ENCODE measurements at places on chromosomes 13 and 19.

DNA sequence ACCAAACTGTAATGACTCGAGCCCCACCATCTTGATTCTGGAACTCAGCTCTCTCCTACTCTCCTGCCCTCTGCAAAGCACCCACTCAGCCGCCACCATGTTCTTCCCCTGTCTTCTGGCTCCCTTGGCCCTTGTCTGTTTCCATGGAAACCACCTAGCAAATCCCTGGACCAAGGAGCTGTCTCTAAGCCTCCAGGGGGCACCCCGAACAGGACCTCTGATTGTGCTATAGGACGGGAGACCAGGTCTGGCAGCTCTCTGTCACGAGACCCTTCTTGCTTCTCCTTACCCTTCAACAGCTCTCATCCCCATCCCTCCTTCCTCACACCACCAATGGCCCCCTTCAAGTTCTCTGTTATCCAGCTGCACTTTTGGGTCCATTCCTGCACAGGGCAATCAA lies 277.7 kb upstream of the ZNF507 start:
- no peak for DNase-seq

- DNase-seq: no peak
These were observed 2.3 kb downstream of the SIN3B start for GRCh38 chr19:16831531-16831930.

GRCh38 chr13:31631071-31631470 lies 108.3 kb upstream of the RXFP2 start:
- no peak for DNase-seq

GRCh38 chr13:104984296-104984818 lies 1551.1 kb downstream of the EFNB2 start:
- DNase-seq: peak; percentile 43

- no peak for DNase-seq
These were observed 71.7 kb upstream of the VSTM2B start for GRCh38 chr19:29454109-29454508.

- DNase-seq: no peak
These were observed 31.2 kb downstream of the ZNF536 start for GRCh38 chr19:30403203-30403985.

DNA sequence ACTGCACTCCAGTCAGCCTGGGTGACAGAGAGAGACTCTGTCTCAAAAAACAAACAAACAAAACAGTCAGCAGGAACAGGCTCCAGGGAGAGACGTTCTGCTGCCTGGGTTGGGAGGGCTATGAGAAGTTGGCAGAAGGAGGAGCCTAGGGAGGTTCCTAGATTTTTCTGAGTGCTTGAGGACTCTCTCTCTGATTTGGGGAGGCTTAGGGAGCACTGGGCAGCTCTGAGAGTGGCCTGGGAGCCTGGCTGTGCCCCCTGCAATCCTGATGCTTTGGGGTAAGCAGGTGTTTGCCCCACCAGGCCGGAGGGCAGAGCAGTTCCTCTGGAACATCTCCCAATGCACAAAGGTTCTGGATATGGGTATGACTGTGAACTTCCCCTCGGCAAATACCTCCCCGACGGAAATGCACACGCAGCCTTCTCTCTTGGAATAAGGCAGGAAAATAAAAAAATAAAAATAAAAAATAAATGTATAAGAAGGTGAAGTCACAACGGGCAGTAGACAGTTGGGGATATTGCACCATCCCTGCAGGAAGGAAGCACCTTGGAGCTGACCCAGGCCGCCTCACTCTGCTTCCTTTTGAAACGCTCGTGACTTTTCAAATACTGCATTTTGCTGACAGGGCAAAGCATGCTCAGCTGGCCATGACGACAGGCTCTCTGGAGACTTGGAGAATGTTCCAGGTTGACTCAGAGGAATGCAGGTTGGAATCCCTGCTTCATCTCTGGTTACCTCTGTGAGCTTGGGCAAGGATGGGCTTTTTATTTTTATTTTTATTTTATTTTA lies 26.5 kb upstream of the HOMER3 start:
- DNase-seq: no peak

DNA sequence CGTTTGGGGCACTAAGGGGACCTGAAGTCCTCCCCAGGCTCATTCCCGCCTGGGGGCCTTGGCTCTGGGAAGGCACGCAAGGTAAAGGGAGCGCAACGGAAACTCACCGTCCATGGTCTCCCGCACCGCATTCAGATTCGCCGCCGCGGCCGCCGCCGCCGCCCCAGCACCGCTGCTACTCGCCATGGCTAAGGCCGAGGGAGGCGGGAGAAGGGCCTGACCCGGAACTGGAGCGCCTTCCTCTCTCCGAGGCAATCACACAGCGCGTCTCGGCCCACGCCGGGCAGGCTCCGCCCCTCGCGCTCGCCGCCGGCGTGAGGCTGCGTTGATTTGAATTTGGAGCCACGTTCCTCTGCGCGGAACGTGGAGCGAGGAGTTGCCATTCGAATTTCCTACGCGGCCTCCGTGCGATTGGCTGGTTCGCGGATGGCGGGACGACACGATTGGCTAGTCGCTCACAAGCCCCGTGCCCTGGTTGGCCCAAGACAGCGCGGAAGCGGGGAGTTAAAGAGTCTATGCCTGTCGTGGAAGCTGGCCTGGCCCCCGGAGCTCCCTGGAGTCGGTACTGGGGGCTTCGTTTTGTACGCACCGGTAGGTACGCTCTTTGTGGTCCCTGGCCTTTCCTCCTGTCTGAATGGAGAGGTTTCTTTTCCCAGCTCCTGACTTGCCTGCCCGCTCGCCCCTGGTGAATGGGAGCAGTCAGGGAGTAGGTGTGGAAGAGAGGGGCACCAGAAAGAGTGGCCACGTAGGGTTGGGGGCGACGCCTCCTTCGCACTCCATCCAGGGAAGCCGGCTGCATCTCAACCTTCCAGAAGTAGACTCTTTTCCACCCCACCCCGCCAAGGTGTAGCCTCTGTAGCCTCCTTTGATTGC lies at the start of the genes BORA and MZT1:
Gene BORA, plus strand, starts transcription at position 507 of the 873 bp plus-strand sequence. CDS start 1,018 bp downstream, outside the sequence.
Gene MZT1, minus strand, starts transcription at position 213 of the 873 bp plus-strand sequence. Its CDS starts 27 bp downstream, at position 186.
- peak; percentile 96 for DNase-seq

DNA sequence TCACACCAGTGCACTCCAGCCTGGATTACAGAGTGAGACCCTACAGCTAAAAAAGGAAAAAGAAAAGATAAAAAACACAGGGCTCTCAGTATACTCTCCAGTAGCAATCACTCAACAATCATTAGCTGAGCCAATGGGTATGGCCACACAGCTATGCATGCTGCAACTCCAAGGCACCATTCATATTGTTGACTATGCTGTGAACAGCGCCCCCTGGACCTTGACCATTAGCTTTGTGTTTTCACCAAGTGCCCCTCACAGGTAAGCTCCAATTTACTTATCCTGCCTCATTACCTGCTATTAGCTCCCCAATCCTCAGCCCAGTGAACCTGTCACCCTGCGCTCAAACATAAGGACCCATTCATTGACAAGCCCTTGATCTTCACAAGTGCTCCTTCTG lies 35.8 kb downstream of the ZIC5 start:
- no peak for DNase-seq

DNA sequence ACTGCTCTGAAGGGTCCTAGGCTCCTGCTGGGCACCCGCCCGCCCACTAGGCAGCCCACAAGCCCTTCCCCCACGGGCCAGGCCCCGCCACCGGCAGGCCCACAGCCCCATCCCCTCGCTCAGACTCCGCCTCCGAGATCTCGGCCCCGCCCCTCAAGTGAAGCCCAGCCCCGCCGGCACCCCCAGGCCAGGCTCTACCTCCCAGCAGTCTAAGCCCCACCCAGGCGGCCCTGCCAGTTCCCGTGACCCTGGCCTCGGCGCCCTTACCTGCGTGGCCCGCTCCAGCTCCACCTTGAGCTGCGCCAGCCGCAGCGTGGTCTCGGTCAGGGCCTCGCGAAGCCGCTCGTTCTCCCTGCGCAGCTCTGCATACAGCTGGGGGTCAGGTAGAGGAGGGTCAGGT lies 16.3 kb downstream of the EPS8L1 start:
- peak; percentile 53 for DNase-seq

GRCh38 chr13:38226496-38226895 lies 123.2 kb upstream of the UFM1 start:
- DNase-seq: no peak

DNA sequence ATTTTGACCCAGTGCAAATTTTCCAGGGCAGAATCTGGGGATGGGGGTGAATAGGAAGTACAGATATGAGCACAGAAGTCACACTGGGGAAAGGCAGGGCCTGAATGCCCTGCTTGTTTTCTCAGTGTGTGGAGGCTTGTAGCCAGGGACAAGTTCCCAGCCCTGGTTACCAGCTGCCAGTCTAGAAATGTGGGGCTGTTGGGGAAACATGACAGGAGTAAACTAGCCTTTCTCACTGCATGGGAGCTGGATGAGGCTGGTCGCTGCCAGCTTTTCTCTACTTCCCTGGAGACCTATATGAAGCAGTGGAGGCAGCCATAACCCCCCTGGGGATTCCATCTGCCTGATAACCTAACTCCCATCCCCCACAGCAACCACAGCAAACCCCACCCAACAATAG lies 2267.7 kb downstream of the PCDH9 start:
- no peak for DNase-seq

DNA sequence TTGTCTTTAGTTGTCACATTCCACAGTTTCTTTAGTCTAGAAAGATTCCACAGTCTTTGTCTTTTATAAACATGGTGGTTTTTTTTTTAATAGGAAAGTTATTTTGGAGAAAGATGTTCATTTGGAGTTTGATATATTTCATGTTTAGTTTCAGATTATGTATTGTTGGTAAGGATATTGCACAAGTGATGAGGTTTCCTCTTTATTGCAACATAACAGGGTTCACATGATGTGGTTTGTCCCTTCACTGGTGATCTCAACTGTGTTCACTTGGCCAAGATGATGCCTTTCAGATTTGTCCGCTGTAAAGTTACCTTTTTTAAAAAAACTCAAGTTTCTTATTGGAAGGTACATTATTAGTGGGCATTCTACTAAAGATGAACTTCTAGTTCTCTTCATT lies 3.2 kb downstream of the ZNF230 start:
- no peak for DNase-seq

- DNase-seq: no peak
These were observed 9.6 kb downstream of the CYP2F1 start for GRCh38 chr19:41123716-41124294.

GRCh38 chr13:37138169-37138568 lies 32.7 kb upstream of the CSNK1A1L start:
- no peak for DNase-seq

All from BE2C (cell line).